ENCODE measurements at places on chromosomes 5 and 9.

DNA sequence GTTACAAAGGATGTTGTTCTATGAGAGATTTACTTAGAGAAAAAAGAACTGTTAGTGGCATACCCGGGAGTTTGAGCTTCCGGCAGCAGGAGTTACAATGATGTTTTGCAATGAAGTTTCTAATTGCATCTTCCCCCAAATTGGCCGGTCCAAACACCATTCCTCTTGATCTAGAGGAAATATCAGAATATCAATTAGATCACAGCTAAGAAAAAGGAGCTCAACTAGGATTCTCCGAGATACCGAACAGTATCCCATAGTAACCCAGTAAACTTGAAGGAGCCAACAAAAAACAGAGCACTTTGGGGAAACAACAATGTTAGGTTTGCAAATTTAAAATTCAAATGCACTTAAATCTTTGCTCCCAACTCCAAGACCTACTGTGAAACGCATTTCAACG lies 159.5 kb downstream of the TRPM6 start:
- DNase-seq, result no peak

- no peak for DNase-seq
Observed at GRCh38 chr5:43231977-43232376, 40.0 kb downstream of the NIM1K start.

DNA sequence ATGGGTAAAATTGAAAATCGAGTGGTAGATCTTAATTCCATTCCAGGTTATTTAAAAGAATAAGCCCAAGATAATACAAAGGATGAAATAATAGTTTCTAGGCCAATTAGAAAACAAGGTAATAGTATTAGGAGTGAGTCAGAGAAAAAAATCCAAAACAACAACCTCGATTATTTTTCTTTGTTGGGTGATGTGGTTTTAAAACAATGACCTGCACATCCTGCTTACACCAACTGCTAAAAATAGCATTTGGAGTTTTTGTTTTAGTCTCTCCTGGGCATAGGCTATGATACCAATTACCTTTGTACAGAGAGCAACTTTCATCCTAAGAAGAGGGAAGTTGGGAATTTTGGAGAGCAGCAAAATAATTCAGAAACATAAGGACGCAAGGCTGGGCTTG lies 101.7 kb upstream of the MYO10 start:
- no peak for DNase-seq

DNA sequence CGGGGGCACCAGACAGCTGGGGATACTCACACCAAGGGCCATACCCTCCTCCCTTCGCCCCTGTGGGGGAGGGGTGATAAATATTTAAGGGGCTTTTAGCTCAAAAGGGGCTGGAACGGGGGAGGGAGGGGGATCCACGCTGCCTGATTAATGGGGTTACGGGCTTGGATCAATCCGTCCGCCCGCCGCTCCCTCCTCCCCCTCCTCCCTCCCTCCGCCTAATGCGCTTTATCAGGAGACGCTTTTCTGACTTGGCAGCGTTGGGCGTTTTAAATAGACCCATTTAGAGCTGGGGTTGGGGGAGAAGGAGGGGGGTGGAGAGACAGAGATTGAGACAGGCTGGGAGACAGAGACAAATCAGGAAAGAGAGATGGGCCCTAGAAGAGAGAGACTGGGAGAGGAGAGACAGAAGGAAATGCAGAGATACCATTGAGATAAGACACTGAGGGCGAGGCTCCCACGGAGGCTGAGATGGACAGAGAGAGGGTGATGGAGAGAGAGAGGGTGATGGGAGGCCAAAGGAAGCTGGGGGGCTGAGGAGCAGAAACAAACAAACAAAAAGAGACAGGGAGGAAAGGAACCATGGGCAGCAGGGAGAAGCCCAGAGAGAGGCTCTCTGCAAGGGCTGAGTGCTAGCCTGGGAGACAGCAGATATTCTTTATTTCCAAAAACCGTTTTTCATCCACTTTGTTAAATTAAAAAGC lies 10.3 kb downstream of the CNTFR start:
- DNase-seq, result no peak

DNA sequence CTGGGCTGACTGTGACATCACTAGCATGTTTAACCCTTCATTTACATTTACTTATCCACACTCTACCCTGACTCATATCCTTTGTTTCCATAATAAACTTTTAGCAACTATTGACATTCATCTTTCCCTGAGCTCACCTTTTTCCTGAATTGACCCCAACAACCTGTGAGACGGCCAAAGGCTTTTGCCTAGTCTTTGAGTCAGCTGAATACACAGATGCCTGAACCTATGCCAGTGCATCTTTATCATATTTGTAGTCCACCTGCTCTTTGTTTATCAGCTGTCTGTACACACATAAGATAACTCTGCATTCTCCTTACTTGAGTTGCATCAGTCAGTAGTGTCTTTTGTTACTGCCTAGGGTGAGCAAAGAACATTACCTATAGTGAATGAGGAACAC lies 128.5 kb upstream of the HMHB1 start:
- no peak for DNase-seq

- DNase-seq, result no peak
Observed at GRCh38 chr9:131596430-131596743, 51.1 kb downstream of the PRRT1B start.

DNA sequence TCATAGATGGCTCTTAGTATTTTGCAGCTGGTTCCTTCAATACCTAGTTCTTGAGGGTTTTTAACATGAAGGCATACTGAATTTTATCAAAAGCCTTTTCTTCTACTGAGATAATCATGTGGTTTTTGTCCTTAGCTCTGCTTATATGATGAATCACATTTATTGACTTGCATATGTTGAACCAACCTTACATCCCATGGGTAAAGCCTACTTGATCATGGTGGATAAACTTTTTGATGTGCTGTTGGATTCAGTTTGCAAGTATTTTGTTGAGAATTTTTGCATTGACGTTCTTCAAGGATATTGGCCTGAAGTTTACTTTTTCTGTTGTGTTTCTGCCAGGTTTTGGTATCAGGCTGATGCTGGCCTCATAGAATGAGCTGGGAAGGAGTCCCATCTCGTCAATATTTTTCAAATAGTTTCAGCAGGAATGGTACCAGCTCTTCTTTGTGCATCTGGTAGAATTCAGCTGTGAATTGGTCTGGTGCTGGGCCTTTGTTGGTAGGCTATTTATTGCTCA lies 49.7 kb downstream of the YIPF5 start:
- no peak for DNase-seq

GRCh38 chr5:158320934-158321333 lies 462.0 kb upstream of the CLINT1 start:
- DNase-seq, result no peak

- no peak for DNase-seq
Observed at GRCh38 chr9:75967556-75967955, 77.1 kb downstream of the PCSK5 start.

DNA sequence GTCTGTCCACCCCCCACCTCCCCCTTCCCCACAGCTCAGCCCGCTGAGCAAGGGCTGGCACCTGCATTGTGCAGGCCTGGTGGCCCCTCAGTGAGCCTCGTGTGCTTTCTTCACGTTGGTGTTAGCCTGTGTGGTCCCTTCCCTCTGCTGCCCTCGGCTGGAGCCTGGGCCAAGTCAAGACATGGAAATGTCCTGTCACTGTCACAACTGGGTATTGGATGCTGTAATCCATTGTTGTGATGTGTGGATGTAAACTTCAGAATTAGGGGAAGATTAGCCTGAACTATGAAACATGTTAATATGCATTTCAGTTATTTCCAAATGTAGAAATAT lies 103.9 kb downstream of the TRIO start:
- no peak for DNase-seq

- DNase-seq, result no peak
Observed at GRCh38 chr5:165209101-165209727, 1703.8 kb downstream of the MAT2B start.

GRCh38 chr5:129962506-129962905 lies 58.2 kb downstream of the CHSY3 start:
- no peak for DNase-seq

DNA sequence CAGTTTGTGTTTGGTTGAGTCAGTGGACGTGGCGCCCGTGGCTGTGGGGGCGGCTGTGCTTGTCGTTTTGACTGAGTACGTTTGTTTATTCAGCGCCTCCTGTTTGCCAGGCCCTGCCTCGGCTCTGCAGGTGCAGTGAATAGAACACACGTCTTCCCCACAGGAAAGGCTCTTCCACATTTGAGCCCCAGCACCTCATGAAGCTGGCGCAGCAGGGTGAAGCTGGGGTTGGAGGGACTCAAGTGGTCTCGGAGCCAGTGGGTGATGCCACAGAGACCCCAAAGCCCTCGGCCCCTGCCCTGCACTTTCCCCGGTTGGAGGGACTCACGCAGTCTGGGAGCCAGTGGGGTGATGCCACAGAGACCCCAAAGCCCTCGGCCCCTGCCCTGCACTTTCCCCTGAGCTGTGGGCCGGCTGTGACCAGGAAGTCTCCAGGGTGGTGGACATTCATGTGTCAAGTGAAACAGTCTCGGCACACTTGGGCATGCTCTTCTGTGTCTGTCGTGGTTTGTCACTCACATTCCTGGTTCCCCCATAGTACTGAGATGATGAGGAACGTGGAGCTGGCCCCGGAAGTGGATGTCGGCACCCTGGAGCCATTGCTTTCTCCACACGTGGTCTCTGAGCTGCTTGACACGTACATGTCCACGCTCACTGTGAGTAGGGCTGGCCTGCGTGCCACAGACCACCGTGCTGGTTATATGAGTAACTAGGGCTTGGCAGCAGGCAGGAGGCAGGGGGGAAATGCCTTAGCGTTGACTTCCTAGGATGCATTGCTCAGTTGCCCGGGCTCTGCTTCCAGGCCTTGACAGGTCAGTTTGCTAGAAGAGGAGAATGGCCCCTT lies 13.6 kb downstream of the EXOC3 start:
- peak; percentile 21 for DNase-seq

DNA sequence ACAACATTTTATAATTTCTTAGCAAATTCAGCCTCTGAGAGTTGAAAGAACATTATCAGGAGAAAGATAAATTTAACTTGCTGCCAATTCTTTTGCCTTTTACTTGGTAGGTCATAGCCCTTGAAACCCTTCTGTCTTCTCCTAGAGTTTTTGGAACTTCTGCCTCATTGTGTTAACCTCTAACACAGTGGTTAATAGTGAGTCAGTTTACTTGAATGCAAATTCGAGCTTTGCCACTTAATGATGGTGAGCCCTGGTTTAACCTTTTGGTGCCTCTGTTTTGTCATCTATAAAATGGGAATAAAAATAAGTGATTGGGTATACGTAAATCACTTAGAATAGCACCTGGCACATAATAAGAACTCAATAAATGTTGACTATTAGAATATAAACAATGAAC lies 1.8 kb upstream of the INIP start:
- no peak for DNase-seq

GRCh38 chr9:114259798-114260523 lies 62.9 kb upstream of the ORM1 start:
- DNase-seq, result no peak

DNA sequence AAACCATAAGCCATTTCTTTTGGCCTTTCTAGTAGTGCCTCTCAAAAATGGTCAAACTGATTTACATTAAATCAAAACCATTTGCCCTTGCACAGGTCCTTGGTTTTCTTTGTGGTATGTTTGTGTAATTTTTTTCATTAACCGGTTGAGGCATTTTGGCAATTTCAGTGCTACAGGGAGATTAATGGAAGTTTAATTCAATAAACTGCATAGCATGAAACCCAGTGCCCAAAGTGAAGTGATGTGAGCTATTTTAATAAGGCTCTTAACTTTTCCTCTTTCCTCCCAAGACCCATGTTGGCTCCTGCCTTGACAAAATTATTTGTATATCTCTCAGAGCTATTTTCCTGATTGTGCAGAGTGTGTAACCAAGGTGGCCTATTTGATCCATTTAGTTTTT lies 326.2 kb upstream of the SEMA6A start:
- no peak for DNase-seq
